Cerebellar nuclear complex (tissue), 1 donor: ENCODE measurements at places on chromosomes 5 and 9.

DNA sequence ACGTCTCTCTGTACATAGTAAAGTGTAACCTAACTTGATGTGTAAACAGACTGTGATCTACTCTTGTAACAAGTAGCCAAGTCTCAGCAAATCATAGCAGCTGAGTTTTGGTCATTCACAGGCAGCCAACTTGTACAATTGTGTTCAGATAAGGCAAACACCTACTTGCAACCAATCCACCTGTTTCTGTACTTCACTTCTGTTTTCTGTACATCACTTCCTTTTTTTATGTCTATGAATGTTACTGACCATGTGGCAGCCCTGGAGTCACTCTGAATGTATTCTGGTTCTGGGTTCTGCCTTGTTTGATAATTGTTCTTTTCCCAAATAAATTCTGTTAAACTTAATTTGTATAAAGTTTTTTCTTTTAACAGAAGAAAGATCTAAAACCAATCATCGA is 26.0 kb downstream of the RLN2 start:
- DNase-seq = no peak

DNA sequence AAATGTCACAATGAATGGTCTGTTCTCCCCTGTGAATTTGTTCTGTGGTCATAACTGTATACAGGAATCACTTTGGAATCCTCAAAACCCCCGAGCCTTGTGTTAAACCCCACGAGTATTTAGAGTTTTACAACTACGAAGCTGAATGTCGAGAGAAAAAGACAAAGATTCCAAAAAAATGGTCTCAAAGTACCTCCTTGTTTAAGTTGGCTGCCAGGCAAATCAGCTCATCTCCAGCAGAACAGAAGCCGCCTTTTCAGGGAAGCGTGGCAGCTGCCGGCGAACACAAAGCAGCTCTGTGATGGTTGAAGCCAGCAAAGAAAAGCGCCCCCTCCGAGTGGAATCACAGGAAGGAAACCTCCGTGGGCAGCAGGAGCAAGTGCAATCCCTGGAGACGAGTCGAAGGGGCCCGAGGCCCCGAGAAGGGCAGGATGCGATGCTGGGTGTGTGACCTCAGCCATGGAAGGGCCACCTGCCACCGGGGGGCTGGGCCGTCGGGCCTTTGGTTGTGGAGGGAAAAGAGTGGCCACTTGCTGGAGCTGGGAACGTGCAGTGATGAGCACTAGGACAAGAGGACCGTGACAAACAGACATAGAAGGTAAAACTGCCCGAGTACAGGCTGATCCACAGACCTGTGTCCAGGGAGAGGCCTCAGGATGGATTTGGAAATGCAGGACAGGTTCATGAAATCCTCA is 706.4 kb downstream of the SEMA5A start:
- DNase-seq = no peak

- no peak for DNase-seq
Measured at GRCh38 chr5:97004423-97005060, 68.7 kb downstream of the LNPEP start.

DNA sequence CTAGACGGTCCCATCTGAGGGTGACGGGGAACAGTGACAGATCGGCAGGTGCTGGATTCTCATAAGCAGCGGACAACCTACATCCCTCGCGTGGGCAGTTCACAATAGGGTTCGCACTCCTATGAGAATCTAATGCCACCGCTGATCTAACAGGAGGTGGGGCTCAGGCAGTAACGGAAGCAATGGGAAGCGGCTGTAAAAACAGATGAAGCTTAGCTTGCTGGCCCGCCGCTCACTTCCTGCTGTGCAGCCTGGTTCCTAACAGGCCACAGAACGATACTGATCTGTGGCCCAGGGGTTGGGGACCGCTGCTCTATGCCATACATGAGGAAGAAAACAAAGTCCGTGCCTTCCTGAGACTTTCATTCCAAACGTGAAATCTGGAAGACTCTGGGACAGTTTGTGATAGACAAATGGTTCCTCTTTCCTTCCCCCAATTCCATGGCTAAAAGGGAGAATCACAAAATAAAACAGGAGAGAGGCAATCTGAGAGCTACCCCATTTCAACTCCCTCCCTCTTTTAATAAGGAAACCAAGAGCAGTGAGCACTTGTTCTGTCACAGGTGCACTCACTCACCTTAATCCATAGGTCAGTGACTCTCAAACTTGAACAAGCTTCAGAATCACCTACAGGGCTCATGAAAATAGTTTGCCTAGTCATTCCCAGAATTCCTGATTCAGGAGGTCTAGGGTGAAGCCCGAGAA is 12.1 kb downstream of the PDCL start:
- DNase-seq = no peak

DNA sequence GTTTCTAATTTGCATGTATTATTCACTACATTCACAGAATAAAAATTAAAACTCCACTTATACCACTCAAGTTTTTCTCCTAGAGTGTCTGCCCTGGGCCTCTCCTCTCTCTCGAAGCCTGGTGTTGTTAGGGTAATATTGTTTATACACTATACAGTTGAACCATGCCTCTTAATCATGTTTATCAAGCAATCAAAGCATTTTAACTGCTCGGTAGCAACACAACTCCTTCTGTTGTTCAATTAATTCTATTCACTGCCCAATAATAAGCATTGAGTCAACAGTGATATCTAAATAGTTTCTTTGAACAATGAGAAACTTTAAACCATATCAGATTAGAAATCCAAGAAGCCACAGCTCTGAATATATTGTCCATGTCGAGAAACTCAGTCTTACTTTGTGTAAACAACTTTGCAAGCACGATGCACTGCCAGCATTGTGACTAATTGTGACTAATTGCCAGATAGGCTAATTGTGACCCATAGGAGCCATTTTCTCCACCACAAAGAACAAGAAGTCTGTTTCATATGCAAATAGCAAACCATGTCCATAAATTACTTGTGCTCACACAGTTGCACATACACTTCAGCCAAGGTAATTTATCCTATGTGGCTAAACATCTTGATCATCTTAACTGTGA is at the start of gene DNAH5:
TSS of gene DNAH5 (minus strand) at position 129 of the 640 bp plus-strand sequence. CDS start 250 bp downstream, outside the sequence.
- no peak for DNase-seq

- no peak for DNase-seq
Measured at GRCh38 chr5:137098663-137099062, 400.5 kb downstream of the SPOCK1 start.

GRCh38 chr5:6539060-6539459 is 90.4 kb downstream of the UBE2QL1 start:
- no peak for DNase-seq

GRCh38 chr9:98909935-98910334 is 33.8 kb upstream of the COL15A1 start:
- no peak for DNase-seq

GRCh38 chr9:119365291-119366027 is 3.8 kb downstream of the BRINP1 start:
- DNase-seq = peak; percentile 22

DNA sequence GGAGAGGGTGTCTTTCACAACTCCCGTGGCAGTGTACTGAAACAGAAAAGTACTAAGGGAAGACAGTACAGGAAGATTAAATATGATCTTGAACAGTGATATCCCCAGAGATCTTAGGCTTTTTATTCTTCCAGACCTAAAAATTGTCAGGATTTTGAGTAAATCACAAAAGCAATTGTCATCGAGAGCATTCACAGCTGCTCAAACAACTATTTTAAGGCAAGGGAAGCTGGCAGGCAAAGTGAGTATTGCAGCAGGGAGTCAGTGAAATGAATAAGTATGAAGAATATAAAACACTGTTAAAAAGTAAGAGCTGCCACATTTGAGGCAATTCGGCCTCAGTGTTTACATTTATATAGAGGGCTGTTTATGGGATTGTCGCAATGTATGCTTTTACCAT is 479.0 kb downstream of the CAAP1 start:
- no peak for DNase-seq

GRCh38 chr9:108691614-108692013 is 164.2 kb downstream of the ACTL7B start:
- DNase-seq = no peak

DNA sequence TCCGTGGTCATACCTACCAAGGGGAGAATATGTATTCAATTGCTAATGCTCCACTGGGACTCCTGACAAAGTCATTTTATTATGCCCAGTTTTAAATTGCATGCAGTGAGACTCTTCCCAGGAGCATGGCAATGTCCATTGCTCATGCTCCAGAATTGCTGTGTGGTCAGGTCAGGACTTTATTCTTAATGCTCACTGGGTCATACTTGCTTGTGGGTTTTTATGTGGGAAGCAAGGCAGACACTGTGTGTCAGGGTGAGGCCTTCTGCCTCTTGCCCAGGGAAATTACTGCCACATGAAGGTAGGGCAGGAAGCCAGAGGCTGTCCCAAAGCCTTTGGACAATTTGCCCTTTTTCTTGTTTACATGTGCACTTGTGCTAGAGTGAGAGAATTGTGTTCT is 164.6 kb upstream of the MEF2C start:
- DNase-seq = no peak

- DNase-seq = no peak
Measured at GRCh38 chr9:137772281-137772873, 105.2 kb upstream of the CACNA1B start.

DNA sequence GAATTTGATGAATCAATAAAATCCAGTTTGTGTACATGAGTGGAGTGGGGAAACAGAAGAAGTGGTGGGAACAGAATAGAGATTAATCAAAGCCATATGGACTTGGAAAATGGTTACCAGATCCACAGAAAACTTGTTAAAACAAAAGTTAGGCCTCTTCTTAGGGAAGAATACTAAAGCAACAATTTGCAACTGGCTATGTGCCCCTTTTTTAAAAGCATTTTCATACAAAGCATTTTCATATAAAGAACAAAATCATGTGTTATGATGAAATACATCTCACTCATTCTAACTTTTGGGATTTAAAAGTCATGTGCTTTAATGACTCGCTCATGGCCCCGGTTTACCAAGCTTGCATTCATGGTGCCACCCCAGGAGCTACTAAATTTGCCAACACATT is 276.9 kb downstream of the EFNA5 start:
- no peak for DNase-seq

- no peak for DNase-seq
Measured at GRCh38 chr9:21251190-21251589, 11.4 kb upstream of the IFNA14 start.

DNA sequence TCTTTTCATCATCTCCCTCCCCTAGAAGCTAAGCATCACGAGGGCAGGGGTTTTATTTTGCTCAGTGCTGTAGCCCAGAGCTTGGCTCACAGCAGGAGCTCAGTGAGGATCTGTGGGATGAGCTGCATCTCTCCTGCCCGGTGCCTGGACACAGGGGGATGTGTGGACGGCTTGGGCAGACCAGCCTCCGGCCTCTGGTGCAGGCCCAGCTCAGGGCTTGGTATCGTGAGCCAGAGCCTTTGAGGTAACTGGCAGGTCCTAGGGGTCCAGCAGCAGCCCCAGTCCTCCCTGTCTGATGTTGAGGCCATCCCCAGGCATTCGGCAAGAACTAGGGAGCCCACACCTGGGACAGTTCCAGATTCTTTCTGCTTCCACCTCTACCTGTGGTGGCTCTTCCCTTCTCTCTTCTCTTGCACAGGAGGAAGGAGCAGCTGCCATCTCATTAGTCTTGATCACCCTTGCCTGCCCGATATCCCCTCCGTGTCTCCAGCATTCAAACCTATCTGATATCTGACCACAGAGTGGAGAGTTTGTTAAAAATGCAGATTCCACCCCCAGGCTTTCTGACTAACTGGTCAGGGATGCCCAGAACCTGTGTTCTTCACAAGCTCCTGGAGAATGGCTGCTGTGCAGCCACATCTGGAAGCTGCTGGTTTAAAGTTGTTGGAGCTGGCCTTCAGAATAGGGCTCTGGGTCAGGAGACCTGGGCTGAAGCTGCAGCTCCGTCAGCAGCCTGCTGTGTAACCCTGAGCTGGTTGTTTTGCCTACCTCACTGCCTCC is 7.9 kb upstream of the SLC6A7 start:
- DNase-seq = no peak

DNA sequence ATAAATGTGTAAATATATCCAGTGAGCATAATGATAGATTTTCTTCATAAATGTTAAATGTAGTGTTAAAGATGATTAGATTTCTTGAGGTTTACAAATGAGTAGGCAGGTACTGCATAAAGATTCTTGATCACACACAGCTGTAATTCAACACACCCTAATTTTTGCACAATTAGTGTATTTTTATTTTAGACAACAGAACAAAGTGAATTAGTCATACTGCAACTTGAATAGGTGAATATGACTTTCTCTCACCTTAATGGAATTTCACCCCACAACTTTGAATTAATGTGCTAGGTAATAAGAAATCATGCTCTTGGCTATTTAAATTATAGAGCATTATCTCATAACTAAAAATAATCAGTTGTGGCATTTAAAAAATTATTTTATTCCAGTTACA is 795.7 kb upstream of the ACO1 start:
- no peak for DNase-seq

GRCh38 chr9:107345327-107345726 is 62.2 kb downstream of the RAD23B start:
- no peak for DNase-seq

DNA sequence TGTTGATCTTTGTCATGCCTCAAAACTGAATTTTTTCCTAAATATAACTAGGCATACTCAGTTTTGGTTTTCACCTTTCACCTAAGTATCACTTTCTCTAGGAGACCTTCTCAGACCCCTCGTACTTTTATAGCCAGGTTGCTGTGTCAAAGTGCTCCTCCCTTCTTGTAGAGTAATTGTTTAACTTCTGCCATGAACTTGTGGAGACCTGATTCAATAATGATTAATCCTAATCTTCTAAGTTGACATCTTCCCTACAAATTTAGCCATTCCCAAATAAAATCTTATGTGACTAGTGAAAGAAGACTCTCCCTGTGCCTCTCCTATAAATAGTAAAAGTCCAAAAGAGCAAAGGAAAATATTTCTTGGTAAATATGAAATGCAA is 159.8 kb downstream of the SPATA31D1 start:
- no peak for DNase-seq

GRCh38 chr9:27566118-27566517 is 7.2 kb downstream of the C9orf72 start:
- DNase-seq = no peak

DNA sequence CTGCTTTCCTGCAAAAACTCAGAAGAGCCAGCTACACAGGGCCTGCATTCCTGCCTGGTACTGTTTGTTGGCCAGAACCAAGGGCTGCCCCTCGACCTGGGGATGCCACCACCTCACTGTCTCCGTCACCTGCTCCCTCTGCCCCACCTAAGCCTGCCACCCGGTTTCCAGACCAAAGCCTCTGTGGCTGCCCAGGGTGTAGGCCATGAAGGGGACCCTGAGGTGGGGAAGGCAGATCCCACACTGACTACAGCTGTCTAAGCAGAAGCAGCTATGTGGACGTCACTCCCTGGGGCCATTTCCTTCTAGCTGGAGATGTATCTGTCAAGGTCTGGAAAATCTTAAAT is 35.8 kb downstream of the RASGEF1C start:
- no peak for DNase-seq

- no peak for DNase-seq
Measured at GRCh38 chr5:54844905-54845566, 140.4 kb downstream of the ESM1 start.

GRCh38 chr9:129774791-129775447 is 22.1 kb upstream of the PTGES start:
- DNase-seq = no peak

- DNase-seq = no peak
Measured at GRCh38 chr5:103693517-103693916, 130.9 kb upstream of the NUDT12 start.
